Glomerular endothelial cell (primary cell): ENCODE measurements at places on chromosomes 3 and 15. TPM values are rescaled to one million over a fixed set of nuclear protein-coding genes. Genes with fewer than 3 reads are reported as not detected.

DNA sequence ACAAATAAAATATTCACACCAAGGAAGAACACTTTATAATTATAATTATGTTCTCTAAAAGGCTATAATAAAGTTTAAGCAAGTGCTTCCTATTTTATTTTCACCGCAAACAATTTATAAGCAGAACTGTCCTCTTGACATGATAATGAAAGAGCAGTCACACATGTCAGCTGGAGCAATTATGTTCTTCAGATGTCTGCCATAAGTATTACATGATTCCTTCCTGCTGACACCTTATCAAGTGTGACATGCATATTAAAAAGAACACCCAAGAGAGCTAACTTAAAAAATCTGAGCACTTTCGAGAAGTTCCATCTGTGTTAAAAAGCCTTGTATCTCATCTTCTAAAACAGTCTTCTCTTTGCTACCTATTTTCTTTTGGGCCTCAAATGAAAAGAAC lies 249.5 kb downstream of the SQOR start:
- no peak for DNase-seq

MPI gene
- 50.8 and 59.4 TPM in 2 replicates for total RNA-seq

DNA sequence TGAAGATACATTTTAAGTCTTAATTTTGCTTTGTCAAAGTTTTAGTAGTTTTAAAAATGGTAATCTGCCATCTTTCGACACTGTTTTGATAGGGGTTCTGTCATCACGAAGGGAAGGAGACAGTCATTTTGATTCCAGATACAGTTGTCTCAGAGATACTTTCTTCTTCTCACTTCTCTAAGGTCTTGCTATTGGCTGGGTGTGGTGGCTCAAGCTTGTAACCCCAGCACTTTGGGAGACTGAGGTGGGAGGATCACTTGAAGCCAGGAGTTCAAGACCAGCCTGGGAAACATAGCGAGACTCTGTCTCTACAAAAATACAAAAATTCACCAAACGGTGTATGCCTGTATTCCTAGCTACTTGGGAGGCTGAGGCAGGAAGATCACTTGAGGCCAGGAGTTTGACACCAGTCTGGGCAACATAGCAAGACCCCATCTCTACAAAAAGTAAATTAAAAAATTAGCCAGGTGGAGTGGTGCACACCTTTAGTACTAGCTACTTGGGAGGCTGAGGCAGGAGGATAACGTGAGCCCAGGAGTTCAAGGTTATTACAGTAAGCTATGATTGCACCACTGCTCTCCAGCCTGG lies 3.3 kb downstream of the RAB8B start:
- DNase-seq: no peak

DNA sequence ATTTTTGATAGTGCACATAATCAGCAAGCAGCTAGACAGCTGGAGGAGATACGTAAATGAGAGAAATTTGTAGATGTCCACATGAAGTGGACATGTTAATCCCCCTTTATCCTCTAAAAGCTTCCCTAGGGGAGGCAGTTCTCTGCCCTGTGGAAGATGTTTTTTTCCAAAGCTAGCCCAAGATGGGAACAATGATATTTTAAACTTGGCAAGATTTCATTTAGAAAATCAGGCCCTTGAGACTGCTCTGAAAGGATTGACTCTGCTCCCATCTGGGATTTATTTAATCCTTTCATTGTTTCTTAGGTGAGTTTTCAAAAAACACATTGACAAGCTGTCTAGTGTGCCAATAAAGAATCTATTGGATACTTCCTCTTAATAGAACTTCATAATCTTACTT lies 92.0 kb downstream of the SYNPR start:
- DNase-seq: no peak

GOLGA8J gene
- total RNA-seq: not detected in 2 replicates

DNA sequence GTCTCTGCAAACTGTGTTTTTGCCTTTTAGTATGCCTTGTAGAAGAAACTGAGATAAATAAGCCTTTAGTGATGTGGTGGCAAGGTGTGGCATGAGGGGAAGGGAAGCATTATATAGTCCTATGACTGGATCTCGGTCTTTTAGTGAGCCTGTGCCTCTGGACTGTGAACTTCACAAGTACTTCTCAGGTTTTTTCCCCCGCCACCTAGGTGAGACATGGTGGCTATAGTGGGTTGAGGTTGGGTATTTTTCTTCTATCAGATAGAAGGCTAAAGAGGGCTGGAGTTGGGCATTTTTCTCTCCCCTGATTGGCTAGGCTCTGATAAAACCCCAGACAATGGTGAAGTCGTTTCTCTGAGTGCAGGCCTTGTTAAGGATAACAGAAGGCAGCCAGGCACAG lies 38.7 kb upstream of the ZFAND6 start:
- DNase-seq: no peak

CSPG4 gene
- total RNA-seq: 3.0 and 15.6 TPM in 2 replicates

DNA sequence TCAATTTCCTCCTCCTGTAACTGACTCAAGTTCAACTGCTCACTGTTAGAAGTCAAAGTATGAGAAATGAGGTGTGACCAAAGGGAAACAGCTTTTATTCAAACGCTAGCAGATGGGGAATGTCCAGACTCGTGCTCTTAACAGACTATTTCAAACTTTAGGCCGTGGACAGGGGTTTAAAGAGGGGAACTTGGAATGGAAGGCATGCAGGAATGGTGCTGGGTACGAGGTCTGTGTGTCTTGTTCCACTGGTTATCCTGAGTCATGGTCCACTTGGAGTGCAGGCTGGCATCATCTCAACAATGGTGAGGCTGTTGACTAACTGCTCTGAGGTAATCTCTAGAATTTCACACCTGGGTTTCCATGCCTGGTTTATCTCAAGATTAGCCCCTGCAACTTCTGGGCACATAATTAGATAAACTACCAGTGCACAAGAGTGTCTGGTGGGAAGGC lies 22.9 kb upstream of the DNAAF4 start:
- DNase-seq: no peak

DNA sequence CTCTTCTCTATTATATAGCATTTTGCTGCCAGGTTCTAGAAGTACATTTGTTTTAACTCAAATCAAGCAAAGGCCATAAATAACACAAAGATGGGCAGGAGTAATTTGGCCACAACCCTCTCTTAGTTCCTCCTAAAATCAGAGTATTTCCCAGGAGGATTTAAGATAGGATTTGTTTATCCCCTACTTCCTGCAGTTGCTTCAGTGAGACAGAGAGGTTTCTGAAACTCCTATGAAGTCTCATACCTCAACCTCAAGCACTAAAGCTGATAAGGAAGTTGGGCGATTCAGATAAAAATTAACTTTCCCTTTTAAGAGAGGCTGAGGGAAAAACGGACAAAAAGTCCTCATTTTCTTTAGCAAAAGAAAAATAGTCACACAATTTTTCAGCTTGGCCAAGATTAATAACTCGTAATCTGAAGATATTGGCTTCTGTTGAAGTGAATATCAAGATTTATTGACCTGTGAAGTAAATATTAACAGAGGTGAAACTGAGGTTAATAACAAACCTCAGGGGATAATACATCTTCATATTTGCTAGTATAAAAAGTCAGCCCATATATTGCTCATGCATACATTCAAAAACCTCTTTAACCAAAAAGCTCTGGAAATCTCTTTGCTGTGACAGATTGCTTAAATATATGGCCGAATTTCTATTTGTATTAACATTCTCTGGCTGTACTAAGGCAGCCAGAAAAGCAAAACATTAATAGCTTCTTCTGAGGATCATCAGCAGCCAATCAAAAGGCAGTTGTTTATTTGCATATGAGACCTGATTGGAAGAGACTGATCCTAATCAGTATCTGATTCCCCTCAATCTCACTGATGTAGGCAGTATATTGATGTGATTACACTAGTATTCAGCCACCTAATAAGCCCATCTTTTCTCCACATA lies 90.6 kb upstream of the GADL1 start:
- DNase-seq: no peak

HOMER2 gene
- total RNA-seq: 8.5 and 15.5 TPM in 2 replicates

GRCh38 chr3:58325525-58325992 lies 7.1 kb upstream of the PXK start:
- DNase-seq: no peak

DNA sequence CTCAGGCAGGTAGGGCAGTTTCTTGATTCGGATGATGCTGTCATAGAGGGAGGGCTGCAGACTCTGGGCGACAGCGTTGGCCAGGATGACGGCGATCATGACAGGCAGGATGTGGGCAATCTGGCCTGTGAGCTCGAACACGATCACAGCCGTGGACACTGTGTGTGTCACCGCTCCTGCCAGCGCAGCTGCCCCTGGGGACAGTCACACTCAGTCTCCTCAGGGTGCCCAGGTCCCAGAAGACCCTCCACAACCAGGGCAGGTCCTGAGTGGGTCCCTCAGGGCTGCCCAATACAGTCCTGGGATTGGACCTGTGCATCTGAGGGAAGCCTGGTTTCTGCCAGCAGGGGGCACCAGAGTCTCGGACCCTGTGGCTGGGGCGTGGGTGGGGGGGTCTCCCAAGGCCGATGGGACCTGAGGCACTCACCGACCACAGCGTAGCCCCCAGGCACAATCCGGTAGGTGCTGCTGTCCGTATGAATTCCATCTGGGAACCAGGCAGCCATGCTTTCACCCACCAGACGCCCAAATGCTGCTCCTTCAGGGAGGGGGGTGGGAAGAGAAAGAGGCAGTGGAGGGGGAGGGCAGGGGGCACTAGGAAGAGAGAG lies 7.2 kb downstream of the CLCN2 start:
- no peak for DNase-seq

- peak; percentile 65 for DNase-seq
These were observed 23.2 kb upstream of the TATDN2 start for GRCh38 chr3:10224794-10225665.

DNA sequence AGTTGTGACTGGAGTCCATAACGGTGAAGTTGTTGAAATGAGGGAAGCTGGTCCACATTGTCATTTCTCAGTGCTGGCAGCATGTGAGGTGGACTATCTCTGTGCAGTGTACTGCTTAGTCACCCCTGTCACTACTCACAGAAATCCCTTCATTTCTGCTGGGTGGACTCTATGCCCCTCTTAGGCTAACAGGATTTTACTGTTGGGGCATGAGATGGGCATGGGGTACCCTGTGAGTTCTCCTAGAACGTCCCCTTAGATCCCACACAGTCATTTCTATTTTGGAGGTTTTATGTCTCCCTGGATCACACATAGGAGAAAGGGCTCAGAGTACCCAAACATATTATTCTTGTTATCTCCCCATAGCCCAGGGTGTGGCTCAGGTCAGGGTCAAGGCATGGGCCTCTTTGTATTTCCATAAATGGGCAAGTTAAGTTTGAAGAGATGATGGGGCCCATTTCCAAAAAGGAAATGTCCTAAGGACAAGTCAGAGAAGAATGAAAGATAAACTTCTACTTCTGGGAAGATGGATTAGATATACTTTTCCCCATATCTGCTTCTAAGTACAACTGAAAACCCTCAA lies 15.2 kb downstream of the P2RY1 start:
- no peak for DNase-seq

CHL1 gene
- total RNA-seq: not detected in 2 replicates

GRCh38 chr3:149701206-149701976 lies 43.6 kb upstream of the WWTR1 start:
- no peak for DNase-seq

- DNase-seq: no peak
These were observed 128.8 kb downstream of the FOXP1 start for GRCh38 chr3:71454512-71455403.

SEMA6D gene
- 2.7 and 5.6 TPM in 2 replicates for total RNA-seq

GRCh38 chr3:112126511-112126911 lies 6.5 kb downstream of the GCSAM start:
- DNase-seq: no peak

VGLL3 gene
- total RNA-seq: 1.1 and 7.2 TPM in 2 replicates

DNA sequence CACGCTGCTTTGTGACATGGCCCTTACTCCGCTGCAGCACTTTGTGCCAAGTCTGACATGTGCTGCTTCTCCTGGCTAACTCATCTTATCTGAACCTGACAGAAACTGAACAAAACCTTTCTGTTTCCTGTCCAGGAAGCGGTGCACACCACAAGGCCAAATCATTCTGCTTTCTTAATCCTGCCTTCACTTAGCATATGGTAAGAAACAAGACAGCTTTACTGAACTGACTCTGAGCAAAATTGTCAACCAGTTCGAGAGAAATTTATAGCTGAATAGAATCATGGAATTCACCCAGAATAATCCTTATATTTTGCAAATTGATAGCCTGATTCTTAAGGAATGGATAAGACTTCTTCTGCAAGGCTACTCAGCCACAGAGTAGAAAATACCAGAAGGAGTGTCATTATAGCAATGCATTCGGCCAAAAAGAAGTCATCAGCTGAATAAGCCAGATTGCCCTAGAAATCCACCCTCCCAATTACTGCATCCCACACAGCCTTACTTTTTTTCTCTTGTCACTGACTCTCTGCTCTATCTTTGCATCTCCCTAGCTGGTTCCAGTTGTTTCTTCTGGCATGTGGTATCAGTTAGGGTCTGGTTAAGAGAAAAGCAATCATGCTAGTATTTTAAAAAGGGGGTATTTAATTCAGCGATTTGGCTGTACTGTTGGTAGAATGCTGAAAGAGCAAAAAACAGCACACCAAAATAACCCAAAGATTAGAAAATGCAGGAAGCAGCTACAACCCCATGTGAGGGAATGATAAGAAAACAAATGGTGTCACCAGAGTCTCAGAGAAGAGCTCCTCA lies 41.6 kb upstream of the STRIT1 start:
- DNase-seq: no peak

GRCh38 chr3:133803469-133803868 lies 2.1 kb upstream of the SRPRB start:
- DNase-seq: no peak

PML gene
- total RNA-seq: 196 and 216 TPM in 2 replicates

GRCh38 chr3:48232734-48233133 lies 8.2 kb upstream of the ZNF589 start:
- no peak for DNase-seq
